HAP-1 (cell line): ENCODE measurements at places on chromosomes 6 and 20.

DNA sequence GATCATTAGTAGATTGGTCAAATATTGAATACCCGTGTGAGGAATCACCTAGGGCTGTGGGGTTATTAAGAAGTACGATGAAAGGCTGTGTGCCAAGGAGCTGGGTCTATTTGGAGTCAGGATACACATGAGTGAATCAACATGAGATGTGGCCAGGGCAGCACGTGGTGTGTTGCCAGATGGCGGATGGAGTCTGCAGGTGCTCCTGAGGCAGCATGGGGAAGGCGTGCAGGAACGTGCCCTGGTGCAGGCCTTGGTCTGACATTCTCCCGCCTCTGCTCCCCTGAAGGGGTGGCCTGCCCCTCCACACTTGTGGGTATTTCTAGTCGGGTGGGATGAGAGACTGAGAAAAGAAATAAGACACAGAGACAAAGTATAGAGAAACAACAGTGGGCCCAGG lies 39.0 kb upstream of the SLC22A1 start:
- DNase-seq, result no peak

DNA sequence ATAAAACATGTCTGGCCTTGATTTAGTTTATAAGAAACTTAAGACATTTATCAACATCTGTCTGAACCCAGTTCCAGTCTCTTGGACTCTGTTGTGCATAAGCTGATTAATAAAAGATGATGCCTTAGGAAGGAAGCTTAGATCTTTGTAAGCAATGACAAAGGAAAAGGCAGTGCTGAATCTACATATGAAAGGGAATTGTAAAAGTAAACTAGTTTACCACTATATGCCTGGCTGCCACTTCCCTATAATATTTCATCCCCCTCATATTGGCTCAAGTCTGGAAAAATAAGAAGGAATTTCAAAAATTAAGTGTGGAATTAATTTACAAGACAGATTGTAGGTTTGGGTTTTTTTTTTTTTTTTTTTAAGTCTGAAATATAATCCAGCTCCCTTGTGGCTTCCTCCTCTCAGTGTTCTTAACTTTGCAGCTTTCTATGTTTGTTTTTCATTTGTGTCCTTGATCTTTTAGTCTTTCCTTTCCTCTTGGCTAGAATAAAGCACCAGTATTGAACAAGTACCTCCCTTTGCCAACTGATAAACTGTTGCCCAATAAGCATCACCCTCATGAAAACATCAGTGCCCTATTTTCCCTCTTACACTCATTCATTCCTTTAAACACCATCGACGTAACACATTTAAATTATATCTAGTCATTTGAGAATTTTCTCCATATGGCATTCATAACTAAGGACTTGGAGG lies 146.7 kb upstream of the TBX18 start:
- no peak for DNase-seq

DNA sequence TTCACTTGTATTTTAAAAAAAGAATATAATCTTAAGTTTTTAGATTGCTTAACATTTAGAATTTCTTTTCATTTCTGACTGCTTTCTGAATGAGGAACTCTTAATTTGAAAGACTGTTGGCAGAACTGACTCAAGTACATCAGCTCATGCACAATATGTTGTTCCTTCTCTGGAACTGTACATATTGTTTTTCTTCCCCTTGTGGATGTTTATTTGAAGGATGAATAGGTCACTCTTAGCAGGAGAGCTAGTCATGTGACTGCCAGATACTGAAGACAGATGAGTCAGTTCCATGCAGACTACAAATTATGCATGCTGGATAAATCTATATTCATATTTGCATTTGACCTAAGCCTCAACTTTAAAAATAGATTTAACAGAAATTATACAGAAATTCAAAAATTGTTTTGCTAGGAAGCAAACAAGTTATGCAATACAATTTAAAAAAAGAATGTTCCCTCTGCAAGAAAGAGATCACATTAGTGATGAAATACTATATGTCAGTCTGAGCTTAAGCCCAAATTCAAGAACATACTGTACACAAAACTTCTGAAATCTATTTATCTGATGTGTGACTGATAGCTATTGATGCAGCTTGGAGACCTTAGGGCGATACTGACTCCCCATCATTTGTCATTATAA lies 1274.9 kb upstream of the GJE1 start:
- DNase-seq, result no peak

DNA sequence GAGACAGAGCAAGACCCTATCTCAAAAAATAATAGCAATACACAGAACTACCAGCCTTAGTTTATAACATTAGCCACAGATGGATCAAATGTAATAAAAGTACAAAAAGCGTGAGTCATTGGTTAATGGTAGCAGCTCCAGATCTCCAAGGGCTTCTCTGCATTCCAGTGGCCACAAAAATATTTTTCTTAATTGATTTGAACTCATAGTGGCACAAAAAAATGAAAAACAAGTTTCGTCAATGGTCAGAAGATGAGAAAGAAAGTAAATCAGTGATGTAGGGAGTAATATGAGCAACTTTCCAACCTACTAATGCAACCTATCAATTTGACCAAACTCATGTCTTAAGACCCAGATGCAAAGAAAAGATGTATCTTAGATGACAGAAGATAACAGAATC lies 79.6 kb downstream of the CEP57L1 start:
- no peak for DNase-seq

GRCh38 chr6:40358473-40359460 lies 228.4 kb downstream of the LRFN2 start:
- DNase-seq, result no peak

DNA sequence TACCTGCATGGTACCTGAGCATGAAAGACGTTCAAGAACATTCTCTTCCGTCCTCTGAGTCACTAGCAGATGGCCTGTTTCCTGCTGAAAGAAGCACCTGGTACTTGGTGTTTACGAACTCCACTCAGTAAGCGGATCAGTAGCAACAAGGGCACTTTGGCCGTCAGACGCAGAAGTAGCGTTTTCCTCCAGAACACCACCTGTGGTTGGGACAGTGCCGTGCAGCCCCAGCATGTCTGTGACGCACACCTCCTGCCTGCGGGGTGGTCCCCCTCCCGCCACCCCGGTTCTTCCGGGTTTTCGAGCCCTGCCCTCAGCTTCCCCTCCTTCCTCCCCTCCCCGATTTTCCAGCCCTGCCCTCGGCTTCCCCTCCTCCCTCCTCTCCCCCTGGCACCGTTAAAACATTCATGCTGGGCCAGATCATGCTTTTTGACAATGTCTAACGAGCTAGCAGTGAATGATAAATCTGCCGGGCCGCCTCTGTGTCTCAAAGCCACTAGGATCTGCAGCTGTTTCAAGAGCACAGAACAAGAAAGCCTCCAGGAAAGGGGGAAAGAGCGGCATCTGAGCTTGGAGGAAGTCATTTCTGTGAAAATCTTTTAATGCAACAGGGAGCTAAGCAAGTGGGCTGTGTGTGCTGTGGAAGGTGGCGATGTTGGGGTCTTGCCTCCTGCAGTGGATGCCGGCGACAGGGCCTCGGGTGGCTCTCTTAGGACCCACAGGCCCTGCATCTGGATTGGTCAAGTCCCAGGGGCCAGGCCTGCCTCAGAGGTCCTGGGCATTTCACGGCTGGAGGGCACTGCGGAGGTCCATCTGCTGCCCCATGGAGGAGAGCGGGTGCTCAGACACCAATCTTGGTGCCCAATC lies 207.9 kb downstream of the ERMARD start:
- no peak for DNase-seq

DNA sequence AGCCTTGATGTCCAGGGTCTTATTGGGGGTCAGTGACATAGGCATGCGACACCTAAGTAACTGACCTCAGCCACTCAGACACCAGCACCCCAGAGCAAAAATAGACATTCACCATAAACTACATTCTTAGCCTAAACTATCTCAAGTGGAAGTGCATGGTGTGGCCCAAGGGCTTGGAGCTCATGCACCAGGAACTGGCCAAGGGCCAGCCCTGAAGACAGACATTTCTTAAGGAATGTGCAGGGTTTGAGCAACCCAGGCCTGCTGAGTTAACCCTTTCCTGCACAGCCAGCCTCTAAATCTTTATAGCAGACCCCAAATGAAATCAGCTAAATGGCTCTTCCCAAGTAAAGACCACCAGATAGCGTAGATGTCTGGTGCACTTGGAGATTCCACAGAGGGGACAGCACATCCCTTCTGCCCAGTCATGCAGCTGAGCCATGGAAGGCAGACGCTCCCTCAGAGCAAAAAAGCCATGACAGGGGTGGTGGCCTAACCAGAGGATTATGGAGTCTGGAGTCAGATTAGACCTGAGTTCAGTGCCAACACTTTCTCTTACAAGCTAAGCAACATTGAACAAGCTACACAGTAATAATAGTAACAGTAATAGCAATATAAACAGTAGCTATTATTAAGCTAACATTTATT lies 222.6 kb downstream of the ZMYND8 start:
- DNase-seq, result no peak

GRCh38 chr20:407133-407952 lies 756 bp upstream of the RBCK1 start:
- DNase-seq, result peak; percentile 78

GRCh38 chr6:40299681-40300080 lies 287.5 kb downstream of the LRFN2 start:
- DNase-seq, result no peak

GRCh38 chr20:52060794-52061714 lies 130.5 kb downstream of the ZFP64 start:
- peak; percentile 44 for DNase-seq

DNA sequence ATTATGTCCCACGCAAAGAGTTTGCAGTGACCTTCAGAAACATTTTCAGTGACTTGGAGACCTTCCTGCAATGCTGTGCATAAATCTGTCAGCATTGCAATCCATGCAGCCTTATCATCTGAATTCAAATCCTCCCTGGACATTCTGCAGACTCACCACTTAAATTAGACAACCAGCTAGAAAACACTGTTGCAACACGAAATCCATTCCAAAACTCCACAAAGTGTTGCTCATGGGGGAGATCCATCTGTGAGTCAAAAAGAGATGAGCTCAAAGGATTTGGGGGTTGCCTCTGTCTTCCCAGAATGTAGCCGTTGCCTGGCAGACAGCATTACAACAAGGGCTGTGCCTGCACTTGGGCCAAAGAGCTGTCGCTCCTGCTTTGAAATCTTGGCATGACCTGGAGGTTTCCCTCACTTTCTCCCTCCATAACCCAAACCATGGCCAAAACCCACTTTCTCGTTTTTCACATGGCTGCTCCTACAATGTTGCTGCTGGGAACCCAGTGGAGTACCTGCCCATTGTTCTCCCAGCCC lies 163.5 kb upstream of the CDYL start:
- no peak for DNase-seq

DNA sequence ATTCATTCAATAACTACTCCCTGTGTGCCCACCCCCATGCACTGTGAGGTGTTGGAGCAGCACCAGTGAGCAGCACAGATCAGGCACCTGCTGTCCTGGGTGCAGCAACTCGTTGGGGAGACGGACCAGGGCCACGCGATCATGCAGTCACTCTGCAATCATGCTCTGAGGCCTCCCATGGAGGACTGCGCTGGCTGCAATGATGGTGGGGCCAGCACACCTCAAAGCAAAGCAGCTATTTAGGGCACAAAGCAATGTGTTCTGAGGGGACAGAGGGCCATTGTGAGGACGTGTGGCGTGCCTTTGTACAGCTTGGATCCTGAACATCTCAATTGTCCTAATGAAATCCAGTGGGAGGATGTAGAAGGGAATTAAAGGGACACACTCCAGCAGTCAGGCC lies 41.0 kb upstream of the MPC1 start:
- DNase-seq, result no peak

- no peak for DNase-seq
These were observed 403.8 kb downstream of the ADGRB3 start for GRCh38 chr6:69038841-69039240.

- no peak for DNase-seq
These were observed 607.1 kb downstream of the HDGFL1 start for GRCh38 chr6:23176471-23176870.

- DNase-seq, result no peak
These were observed 37.3 kb downstream of the PREX1 start for GRCh38 chr20:48790473-48791003.

DNA sequence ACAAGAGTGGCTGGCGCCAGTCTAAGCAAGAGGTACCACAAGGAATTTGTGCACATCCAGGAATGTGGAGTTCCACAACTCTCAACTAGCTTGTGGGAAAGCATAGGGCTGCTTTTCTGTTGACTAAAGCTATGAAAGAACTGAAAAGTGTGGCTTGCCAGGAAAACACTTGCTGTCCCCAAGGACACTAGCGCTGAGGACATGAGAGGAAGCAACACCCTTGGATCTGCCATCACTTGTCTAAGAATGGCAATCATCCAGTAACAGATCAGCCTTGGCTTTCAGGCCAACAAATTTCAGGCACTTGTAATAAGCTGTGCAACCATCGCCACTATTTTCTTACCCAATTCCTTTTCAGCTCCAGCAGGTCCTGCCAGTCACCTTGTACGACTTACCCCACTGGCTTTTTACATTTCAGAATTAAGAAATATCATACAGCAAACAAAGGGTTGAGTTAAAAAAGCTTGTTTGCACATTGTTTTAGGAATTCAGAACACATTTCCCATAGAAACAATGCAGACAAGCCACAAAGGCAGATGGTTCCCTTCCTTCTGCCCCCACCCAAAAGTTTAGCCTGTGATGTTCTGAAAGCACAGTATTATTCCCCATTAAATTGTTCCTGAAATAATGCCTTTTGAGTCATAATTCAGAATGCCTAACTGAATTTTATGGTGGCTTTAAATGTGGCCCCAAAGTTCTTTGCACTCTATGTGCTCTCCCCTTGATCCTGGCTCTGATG lies 57.9 kb upstream of the SSTR4 start:
- DNase-seq, result no peak

GRCh38 chr20:37905671-37906613 lies 3.0 kb downstream of the VSTM2L start:
- DNase-seq, result no peak

GRCh38 chr6:124205921-124206320 lies 402.3 kb downstream of the NKAIN2 start:
- DNase-seq, result no peak

- no peak for DNase-seq
These were observed 266.6 kb downstream of the COL12A1 start for GRCh38 chr6:74939151-74939708.

GRCh38 chr6:38797391-38797790 lies 82.3 kb downstream of the DNAH8 start:
- DNase-seq, result no peak

- no peak for DNase-seq
These were observed 324 bp downstream of the JPH2 start for GRCh38 chr20:44186674-44187053.

GRCh38 chr6:106520711-106521401 lies 108.4 kb downstream of the RTN4IP1 start:
- DNase-seq, result no peak

GRCh38 chr6:28995093-28995650 lies 9.9 kb downstream of the ZNF311 start:
- no peak for DNase-seq

- no peak for DNase-seq
These were observed 23.2 kb upstream of the AHI1 start for GRCh38 chr6:135520781-135521180.

GRCh38 chr6:128767150-128767549 lies 115.8 kb upstream of the LAMA2 start:
- DNase-seq, result no peak

DNA sequence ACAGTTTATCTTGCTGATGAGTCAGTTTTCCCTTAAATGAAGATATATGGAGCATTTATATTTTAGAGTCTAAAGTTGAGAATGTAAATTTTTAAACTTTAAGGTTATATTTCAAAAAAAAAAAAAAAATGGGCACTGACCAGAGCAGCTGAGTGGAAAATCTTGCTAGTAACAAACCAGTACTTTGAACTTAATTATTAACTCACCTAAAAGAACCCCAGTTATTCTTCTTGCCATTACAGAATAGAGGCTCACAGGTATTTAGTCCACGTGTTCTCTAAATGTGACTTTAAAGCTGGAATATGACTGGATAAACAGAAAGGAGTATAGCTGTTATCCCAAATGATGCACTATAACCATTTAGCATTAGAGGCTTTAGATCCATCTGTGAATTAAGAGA lies 178.4 kb downstream of the COL9A1 start:
- no peak for DNase-seq
